ENCODE measurements at places on chromosomes 5 and 9.

- no peak for DNase-seq
These were observed 645.4 kb downstream of the PRELID2 start for GRCh38 chr5:145189746-145190145.

- DNase-seq = no peak
These were observed 13.0 kb upstream of the PCDHAC2 start for GRCh38 chr5:140953234-140953633.

DNA sequence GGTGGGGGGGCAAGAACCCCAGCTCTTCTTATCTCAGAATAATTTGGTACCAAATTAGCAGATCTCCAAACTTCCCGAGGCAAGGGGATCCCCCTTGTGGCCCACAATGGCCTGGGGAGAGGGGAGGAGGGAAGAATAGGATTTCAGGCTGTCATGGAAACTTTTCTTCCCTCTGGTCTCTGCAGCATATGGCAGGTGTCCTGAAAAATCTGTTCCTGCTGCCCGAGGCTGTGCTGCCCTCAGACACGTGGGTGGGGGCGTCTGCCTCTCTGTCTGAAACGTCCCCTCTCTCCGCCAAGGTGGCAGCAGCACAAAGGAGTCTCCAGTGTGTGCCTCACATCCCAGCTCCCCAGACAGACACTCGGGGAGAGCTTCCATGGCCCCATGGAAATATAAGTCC is 34.0 kb downstream of the CCNJL start:
- DNase-seq = no peak

DNA sequence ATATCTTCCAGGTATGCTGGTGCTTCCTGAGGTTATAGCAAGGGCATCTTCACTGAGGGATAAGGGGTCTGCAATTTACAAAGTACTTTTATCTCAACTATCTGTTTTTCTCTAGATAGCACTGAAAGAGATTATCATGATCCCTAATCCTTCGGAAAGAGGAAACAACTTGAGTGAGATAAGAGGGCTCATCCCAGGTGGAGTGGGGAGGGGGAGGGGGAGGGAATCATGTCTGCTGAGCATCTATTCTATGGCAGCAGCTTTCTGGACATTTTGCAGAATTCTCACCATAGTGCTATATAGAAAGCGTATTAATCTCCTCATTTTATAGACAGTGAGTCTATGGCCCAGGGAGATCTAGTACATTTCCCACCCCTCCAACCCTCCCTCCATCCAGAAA is 5.9 kb downstream of the TNFSF15 start:
- no peak for DNase-seq

DNA sequence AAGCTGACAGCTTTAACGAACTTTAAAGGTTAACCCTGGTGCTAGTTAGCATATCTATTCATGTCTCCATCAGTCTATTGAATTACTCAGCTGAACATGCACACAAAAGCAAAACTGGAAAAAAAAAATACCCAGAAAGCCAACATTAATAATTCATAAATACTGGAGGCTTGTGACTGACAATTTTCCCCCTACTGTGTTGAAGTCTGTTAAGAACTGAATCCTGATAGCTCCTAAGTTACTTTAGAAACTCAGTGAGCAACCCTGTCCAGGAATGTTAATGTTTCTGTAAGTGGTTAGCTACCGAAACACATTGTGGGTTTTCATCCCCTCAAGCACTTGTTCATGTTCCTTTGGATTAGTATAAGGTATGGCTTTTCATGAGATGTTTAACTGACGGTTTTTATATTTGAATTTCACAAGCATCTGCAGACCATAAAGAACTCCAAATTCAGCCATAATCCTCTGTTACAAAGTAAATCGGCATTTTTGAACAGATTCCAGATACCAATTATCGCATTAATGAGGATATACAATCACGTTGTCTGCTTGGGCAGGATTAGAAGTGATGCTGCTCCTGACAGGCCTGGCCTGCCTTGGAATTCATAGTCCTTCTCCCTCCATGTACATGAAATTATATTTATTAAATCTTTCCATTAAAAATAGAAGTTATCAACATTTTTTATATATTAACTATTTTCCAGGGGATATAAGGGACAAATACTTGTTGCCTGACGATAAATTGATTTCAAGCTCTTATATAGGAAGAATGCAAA is 331.2 kb downstream of the TLE4 start:
- DNase-seq = no peak

- DNase-seq = no peak
These were observed 259.2 kb upstream of the RGMB start for GRCh38 chr5:98514215-98514614.

DNA sequence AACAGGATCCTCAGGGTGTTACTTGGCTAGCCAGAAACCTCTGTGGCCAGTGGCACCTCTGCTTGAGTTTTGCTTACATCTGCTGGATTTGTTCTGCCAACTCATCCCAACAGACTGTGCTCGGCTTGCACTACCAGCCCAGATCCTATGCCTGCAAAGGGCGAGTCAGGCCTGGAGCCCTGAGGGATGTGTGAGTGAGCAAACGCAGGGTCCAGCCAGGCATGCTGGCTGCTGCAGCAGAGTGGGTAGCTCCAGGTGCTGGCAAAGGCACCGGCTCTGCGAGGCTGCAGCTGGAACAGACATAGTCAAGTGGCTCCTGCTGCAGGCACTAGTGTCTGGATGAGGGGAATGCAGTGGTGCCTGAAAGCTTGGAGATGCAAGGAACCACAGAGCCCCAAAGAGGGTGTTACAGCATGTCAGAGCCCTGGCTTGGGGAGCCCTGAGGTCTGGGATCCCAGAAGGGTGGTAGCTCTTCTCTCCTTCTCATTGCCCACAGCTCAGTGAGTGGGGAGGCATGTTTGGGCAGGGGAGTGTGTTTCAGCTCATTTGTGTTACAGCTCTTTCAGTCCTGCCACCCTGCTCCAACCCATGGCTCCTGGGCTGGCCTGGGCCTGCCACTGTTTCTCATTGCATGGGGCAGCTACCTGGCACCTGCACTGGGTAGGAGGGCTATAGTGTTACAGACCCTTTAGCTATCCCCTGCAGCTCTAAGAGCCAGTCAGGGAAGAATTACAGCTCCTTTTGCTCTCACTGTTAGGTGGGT is 332.6 kb downstream of the TAF11L14 start:
- no peak for DNase-seq

GRCh38 chr9:131691969-131692611 is 47.8 kb downstream of the RAPGEF1 start:
- no peak for DNase-seq

DNA sequence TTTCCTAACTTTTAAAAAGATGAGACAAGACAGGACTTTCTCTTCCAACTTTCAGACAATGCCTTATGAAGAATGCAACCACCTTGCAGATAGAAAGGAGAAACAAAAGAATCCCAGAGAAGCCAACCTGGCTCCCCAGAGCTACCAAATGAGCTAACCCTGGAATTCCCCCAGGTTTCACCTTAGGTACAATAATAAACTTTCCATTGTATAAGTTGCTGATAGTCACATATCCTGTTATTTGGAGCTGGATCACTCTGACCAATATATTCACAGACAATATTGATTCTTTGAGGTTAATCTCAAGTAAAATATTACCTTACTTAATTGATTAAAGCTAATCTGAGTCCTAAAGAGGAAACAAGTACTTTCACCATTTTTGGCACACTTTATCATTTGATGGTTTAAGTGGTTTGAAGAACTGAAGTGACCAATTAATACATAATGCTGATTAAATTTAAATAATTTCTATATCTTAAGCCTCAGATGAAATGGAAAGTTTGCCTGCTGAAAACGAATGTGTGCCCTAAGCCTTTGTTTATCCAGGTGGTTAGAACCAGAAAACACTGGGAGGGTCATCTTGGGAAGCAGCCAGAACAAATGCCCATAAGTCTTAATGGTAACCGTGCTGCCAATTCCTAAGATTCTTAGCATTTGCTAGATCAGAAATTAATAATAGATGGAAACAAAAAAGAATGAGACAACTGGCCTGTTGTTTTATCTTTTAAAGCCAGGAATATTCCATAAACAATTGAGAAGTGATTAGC is 159.6 kb upstream of the SLC12A2 start:
- no peak for DNase-seq

DNA sequence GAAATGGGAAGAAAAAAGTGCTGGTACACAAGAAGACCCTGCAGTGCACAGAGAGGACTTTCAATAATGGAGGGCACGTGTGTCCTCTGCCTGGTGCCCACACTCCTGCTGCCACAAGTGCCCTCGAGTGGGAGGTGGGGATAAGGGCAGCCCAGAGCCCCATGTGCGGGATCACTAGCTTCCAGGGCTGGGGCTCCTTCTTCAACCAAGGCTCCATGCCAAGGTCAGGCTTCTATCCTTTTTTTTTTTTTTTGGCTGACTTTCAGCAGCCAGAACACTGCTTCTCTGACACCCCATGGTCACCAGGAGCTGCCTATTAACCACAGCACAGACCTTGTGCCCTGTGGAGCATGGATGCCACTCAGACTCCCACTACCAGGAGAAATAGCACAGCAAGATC is 7.5 kb downstream of the ACSL6 start:
- no peak for DNase-seq

DNA sequence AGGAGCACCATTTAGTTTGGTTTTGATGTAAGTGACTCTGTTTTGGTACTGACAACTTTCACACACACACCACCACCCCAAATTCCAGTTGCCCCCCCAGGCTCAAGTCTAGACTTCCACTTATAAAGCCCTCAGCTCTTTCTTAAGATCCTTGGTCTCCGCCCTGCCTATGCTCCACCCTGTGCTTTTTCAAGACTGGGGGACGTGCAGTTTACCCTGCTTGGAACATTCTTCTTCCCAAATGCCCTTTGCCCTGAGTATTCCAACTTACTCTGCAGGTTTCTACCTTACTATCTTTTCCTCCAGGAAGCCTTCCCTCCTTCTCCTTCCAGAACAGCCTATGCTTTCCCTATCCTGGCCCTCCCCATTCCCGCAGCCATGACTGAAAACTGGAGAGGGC is 1.5 kb upstream of the TRIM14 start:
- no peak for DNase-seq

DNA sequence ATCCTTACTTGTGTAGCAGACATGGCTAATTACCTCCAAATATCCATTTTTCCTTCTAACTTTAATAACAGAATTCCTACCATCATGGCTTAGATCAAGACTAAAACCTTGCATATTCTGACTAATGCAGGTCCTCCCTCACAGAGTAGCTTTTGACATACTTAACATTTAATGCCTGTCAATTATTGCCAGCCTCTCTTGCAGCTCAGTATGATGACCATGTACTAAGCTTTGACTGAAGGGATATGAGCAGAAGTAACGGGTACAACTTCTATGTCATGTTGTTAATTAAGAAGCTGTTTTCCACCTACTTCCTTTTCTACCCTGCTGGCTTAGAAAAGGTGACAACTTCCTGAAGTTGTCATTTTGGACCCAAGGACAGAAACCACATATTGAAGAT is 533.4 kb downstream of the PSAT1 start:
- no peak for DNase-seq

DNA sequence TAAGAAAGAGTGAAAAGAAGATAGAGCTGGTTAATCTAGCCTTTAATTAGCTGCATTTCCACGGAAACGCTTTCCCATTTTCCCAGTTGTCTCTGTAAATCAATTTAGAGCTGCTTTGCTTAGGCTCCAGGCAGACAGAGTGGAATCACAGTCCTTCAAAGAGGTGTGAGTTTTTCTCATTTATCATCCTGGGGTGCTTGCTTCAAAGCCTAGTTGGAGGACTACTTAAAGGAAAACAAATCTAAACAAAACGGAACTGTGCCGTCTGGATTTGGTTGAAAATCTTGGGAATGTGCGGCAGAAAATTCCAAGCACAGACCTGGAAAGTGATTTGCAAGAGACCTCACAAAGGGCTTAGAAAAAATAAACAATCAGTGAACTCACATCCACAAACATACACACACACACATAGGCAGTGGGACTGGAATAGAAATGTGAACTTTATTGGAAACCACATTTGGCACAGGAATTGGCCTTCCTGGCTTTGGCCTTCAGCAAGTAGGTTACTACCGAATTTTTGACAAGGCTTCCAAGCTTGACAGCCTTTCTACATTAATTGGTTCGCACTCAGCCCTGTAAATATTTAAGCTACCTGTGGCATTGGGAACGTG is 235.2 kb upstream of the SLC24A2 start:
- DNase-seq = no peak

GRCh38 chr5:122715095-122715494 is 59.8 kb upstream of the SNX2 start:
- no peak for DNase-seq

- DNase-seq = no peak
These were observed 1087.7 kb upstream of the ARRDC3 start for GRCh38 chr5:92470770-92471169.

- no peak for DNase-seq
These were observed 475.1 kb downstream of the DMRTA1 start for GRCh38 chr9:22921742-22922141.

GRCh38 chr9:125400725-125401716 is 139.4 kb downstream of the GAPVD1 start:
- no peak for DNase-seq

DNA sequence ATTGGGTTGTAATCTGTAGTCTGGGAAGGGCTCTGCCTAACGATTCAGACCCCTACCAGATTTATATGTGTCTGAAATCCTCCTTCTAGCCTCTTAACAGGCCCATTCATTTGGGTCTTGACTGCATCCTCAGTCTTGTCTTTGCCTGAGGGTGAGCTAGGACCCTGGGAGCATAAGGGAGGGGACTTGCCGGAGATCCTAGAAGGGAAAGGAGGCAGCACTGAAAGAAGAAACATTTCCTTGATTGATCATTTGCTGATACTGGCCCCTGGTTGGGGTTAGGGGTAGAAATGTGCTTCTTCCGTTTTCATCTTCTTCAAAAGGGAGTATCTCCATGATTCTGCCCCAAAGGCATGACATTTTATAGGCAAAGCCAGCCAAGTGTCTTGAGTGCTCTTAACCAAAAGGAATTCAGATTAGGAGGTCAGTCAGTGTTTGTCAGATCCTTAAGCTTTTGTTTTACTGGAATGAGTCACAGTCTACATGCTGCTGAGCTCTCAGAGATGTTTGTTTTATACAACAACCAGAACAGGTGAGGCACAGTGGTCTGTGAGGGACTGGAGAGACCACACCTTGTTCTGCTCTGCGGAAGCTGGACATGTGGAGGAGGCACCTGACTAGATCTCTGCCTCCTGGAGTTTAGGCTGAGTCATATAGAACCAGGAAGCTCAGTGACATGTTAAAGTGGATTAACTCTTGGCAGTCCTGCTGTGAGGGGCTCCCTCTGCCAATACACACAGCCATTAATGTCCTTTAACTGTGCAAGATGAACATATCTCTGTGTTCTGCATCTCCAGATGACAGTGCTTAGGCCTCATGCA is 37.7 kb downstream of the PCDHAC2 start:
- DNase-seq = no peak

GRCh38 chr9:131418143-131419025 is 24.5 kb downstream of the PRRC2B start:
- DNase-seq = no peak

DNA sequence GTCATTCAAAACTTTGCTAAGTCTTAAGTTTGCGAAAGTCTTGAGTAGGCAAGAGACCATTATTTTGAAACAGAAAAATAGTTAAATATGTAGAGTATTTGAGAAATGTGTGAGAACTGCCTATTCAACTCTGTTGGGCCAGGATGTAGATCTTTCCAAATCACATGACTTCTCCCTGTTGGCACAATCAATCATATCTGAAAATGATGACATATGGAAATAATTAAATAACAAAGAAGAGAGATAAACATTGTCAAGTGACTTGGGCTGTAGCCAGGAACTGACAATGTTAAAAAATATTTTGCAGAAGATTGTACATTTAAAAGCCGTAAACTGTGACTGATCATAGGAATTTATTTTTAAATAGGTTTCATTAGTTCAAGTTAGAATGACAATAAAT is 104.6 kb upstream of the IL6ST start:
- DNase-seq = no peak

All from activated naive CD4-positive, alpha-beta T cell treated with Interleukin-2 at 50 U/mL for 16 hours (primary cell).